CD4-positive, alpha-beta T cell treated with Interleukin-2 at 100 ng/mL for 4 hours (primary cell): ENCODE measurements at places on chromosomes 6 and 20.

GRCh38 chr6:144063744-144064401 is 31.5 kb downstream of the SF3B5 start:
- peak; percentile 89 for DNase-seq

DNA sequence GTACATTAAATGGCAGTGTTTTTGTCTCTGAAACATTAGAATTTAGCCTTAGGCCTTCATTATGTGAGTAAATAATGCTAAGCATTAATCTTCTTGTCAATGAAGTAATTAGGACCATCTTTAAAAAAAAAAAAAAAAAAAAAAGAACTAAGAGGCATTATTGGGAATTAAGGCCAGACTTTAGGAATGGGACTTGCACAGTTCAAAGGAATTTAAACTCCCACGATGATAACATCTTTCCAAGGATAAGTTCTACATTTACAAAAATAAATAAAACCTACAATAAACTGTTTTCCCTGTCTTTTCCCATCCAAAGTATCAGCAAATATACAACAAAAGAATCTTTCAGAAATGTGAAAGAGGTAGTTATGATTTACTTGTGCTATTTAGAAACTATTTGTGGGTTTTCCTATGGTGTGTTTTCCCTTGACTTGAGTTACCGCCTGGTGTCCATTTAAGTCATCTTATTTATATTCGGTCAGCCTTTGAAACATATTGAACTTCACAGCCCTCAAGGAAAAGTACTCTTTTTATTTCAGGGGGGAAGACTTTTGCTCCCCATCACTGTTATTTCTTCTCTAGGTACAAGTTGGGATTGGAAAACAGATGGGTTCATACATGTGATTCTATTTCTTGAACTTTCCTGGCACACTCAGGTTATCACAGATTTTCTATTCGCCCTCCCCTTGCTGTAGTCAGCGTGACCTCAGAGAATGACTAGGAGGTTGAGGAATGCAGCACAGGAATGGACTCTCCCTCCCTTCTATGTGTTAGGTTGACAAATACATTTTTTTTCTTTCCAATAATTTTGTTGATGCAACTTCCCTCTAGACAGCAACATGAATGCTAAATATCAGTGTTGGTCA is 13.6 kb downstream of the STMND1 start:
- DNase-seq = no peak

GRCh38 chr6:4309540-4309939 is 174.2 kb upstream of the ECI2 start:
- DNase-seq = no peak

- no peak for DNase-seq
These were observed 52.7 kb downstream of the KDM1B start for GRCh38 chr6:18207949-18208348.

DNA sequence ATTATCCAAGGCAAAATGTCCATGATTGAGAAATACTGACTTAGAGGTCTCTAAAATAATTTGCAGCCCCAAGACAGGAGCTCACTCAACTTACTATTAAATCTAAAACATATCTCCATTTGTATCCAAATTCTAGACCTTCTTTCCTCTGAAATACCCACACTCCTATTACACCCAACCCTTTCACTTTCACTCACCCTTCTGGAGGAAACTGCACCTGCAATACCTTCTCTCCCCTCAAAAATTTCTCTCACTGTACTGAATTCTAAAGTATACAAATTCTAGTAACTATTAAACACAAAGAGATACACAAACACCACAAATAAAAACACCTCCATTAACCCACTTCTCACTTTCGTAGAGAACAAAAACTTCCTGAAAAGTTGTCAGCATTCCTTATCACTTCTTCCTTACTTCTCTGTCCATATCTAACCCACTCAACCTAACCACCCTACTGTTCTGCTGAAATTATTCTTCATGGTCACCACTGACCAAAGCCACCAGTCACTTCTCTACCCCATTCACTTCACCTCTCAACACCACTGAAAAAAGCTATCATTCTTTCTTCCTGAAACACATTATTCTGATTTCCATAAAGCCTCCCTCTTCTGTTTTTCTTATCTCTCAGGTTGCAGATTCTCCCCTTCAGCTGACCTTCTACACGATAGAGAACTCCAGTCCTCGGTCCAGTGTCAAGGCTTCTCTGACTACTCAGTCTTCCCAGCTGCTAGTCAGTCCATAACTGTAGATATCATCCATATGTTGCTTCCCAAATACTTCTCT is 12.0 kb downstream of the LMBRD1 start:
- DNase-seq = no peak

DNA sequence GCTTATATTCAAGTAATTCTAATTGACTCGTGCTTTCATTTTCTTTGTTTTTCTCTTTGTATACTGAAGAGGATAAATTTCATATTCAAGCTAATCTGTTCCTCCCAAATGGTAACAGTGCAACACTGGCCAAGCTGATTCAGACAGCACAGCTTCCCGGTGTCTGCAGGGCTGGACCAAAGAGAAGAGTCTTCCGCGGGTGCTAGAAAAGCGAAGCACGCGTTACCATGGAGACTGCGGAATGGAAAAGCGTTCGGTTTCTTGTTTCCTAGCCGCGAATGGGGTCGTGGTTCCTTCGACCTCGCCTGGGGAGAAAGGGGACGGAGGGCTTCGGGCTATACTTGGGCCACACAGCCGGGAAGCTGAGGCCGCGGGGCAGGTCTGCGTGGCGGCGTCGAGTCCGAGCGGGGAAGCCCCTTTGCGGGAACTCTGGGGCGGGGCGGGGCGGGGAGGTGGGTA is 6.2 kb upstream of the ZNF311 start:
- DNase-seq = peak; percentile 44

GRCh38 chr6:84605298-84605697 is 159.1 kb downstream of the TBX18 start:
- no peak for DNase-seq

GRCh38 chr6:89874438-89874837 is 19.8 kb upstream of the GJA10 start:
- DNase-seq = no peak

- DNase-seq = no peak
These were observed 963 bp downstream of the FOXF2 start for GRCh38 chr6:1390133-1390945.

DNA sequence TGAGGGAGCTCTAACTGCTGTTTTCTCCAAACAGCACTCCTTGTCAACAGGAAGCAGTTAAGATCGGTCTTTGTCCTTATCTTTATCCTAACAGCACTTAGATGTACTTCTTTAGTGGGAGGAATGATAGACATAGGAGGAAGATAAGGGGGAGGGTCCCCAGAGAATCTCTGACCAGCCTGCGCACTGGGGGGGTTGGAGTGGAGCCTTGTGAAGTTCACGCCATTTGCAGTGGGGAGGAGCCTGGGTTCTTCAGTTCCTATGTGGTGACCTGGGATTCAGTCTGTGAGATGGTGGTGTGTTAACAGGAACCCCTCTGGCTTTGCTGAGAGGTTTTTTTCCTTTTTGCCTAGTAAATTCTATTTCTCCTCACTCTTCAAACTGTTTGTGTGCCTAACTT is 18.1 kb upstream of the ASCC3 start:
- DNase-seq = no peak

GRCh38 chr6:149934249-149935156 is 7.3 kb upstream of the ULBP2 start:
- DNase-seq = peak; percentile 83

DNA sequence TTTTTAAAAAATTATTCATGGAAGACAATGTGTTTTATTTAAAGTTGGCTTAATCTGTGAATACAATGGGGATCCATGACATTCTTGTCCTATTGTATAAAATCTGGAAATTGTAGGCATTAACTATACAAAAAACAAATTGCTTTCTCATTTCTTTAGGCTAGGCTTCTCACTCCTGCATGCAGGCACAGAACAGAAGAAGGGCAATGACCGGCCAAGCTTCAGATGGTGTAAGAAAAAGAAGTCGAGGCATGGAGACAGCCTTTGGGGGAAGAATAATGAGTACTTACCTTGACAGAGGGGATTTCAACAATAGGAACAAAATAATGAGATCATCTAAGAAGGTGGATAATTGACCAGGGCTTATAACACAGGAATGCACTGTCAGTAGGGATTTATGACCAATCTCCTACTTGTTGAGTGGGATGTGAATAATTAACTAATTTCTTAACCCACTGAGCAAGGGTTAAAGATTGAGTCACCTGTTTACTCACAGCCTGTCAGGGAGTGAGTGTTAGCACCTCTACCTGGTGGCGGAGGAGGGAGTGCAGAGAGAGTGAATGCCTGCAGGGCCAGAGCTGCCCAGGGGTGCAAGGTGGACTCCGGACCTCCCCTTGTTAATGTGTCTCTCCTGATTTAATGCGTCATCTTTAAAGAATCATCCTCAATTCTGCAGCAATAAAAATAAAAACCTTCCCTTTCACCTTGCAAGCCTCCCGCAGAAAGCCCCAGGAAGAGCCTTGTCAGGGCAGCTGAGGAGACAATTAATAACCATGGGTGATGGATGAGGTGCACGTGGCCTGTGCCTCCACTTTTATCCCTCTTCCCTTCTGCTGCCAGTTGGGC is 3.9 kb downstream of the SLC22A2 start:
- no peak for DNase-seq

DNA sequence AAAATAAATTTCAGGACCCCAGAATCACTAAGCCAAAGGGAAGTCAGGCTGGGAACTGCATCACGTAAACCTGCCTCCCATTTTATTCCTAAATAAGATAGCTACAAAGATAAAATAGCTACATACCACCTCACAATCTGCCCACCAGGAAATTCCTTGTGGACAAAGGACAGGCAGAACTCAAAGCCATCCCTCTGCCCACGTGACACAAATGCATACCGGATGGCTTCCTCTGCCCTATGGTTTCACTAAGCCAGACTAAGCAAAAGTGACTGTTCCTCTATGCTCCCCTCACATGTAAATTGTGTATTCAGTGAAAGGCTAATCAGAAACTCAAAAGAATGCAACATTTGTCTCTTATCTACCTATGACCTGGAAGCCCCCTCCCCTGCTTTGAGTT is 15.0 kb downstream of the MBOAT1 start:
- DNase-seq = no peak

DNA sequence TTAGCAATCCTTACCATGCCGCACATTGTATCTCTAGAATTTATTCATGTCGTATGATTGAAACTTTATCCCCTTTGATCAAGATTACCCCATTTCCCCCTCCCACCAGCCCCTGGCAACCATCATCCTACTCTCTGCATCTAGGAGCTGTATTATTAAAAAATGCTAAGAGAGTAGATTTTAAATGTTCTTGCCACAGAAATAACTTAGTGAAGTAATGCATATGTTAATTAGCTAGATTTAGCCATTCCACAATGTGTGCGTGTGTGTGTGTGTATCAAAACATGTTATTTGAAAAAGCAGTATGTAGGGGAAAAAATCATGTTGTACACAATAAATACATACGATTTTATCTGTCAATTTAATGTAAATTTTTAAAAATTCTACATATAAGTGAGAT is 11.9 kb upstream of the SPINT3 start:
- no peak for DNase-seq

GRCh38 chr6:70735513-70735912 is 67.8 kb downstream of the SMAP1 start:
- DNase-seq = no peak

GRCh38 chr6:142844065-142844755 is 100.8 kb downstream of the HIVEP2 start:
- DNase-seq = no peak

GRCh38 chr6:13485923-13486562 is 1.4 kb downstream of the GFOD1 start:
- DNase-seq = peak; percentile 22

GRCh38 chr6:46677314-46677654 is 10.4 kb upstream of the TDRD6 start:
- DNase-seq = no peak

DNA sequence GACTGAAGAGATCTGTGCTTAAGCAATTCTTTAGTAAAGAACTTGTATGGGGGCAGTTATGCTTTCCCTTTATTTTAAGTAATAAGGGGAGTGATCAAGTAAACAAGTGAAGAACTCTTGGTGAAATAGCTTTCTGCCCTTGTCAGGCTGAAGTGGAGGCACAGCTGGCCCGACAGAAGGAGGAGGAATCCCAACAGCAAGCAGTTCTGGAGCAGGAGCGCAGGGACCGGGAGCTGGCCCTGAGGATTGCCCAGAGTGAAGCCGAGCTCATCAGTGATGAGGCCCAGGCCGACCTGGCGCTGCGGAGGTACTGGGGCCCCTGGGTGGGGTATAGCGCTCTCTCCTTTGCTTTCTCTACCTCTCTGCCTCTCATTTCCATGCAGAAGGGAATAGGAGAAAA is 143.3 kb downstream of the MYO6 start:
- DNase-seq = no peak
